ENCODE measurements at places on chromosomes 1 and 21.

DNA sequence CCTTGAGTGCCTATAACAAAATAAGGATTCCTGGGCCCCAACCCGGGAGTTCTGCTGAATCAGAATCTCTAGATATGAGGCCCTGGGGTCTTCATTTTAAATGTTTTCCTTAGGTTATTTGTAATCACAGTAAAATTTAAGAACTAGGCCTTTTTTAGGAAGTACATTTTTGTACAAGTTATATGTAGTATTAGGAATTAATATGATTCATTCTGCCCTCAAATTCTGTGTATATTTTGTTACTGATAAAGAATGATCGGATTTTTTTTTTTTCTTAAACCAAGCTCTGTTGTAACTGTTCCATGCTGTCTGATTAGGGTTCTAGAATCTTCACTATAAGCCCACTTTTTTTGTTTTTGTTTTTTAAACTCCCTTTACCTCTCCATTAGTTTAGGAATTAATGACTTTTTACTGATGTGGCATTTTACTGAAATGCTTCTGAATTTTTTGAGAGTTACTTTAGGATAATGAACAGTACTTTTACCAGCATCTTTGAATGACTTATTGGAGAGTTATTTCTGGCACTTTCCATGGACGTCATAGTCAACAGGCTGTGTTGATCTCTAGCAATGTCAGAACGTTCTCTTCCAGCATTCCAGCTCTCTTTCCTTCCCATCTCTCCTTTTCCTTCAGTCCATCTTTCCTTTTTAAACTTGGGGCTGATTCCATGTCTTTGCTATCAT is 48.3 kb downstream of the CLIC4 start:
- no peak for DNase-seq

DNA sequence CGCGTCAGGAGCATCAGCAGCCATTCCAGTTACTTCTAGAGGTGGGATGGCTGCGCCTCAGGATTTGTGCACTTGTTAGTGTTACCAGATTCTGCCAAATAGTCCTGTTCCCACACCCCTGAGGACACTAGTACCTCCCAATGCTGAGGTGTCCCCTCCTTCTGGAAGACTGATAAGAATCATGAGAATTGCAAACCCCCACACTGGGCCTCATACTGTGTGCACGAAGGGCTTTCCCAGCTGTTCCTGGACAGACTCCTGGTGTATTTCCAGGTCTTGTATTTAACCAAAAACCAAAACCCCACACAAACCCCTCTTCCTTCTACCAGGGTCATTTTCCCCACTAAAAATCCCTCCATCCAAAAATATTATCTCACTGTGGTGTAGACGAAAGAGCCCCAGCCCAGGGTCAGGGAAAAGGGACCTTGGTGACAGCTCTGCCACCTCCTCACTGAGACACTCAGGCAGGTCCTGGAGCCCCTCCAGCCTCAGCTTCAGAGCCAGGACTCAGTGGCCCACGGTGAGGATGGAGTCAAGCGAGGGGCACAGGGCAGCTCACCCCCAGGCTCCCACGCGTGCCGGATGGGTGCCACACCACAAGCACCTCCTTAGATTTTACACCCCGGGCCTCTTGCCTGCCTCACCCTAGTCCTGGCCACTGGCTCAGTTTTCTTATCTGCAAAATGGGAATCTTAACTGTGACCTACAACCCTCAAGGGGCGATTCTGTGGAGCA is 131.4 kb upstream of the RUNX3 start:
- no peak for DNase-seq

DNA sequence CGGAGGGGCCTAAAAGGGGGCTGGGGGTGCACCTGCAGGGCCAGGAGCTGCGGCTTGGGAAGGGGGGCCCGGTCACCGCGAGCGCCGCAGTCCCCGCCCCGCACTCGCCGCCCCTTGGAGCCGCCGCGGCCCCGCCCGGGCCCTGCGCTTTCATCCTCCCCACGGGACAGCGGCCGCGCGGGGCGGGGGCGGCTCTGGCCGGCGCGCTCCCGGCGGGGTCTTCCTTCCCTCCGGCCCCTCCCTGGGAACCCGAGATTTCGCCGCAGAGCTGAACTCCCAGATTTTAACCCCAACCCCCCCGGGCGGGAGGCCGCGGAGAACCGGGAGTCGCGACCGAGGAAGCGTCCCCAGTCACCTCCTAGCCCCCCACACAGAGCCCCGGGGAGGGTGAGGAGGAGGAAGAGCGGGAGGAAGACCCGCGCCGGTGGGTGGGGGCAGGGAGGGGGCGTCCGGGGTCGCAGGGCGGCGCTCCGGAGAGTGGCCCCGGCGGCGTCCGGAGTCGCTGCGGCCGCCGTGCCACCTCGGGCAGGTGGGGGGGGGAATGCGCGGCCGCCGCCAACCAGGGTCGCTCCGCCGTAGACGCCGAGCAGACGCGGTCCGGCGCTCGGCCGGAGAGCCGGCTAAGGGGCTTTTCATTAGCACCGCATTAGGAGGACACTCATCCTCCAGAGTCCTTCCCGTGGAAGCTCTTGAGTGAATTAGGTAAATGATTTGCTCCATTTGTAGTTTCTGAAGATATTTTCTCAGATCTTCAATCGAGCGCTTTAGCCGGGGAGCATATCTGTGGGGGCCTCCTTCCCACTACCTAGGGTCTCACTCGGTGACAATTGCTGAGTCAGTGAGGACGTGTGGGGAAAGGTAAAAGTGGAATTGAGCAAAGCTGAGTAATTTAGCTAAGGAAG is 31.6 kb upstream of the NFIA start:
- DNase-seq: no peak

DNA sequence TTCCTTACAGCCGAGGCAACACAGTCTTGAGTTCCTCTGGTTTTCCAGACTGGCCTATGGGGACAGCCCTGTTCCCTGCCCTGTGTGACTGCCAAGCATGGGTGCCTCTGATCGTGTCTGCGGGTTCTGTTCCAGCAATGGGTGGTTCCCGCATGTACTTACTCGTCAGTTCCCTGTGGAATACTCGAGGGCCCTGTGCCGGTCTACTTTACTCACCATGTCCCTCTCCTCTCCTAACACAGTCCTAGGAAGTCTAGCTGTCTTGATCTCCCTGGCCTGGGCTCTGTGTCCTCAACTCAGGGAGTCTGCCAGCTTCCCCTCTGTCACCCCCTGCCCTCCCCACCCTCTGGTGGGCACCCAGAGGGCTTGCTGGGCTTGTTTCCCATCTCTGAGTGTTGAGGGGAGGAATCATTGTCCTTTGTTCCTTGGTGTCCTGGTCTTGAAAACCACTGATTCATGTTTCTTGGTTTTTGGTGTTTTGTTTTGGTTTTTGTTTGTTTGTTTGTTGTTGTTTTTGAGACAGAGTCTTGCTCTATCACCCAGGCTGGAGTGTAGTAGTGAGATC is 36.0 kb downstream of the TRAPPC10 start:
- no peak for DNase-seq

DNA sequence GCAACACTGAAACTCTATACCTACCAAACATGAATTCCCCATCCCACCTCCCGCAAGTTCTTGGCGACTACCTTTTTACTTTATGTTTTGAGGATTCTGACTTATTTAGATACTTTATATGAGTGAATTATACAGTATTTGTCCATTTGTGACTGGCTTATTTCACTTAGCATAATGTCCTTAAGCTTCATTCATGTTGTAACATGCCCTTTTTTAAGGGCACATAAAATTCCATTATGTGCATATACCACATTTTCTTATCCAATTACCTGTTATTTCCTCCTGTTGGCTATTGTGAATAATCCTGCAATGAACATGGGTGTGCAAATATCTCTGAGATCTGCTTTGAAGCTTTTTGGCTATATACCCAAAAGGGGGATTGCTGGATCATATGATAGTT is 22.0 kb upstream of the CHIT1 start:
- no peak for DNase-seq

- no peak for DNase-seq
Observed at GRCh38 chr1:8711151-8711550, 106.3 kb downstream of the RERE start.

GRCh38 chr1:154743526-154744036 is 126.5 kb downstream of the KCNN3 start:
- no peak for DNase-seq

- DNase-seq: no peak
Observed at GRCh38 chr1:100100202-100100601, 32.5 kb downstream of the SASS6 start.

DNA sequence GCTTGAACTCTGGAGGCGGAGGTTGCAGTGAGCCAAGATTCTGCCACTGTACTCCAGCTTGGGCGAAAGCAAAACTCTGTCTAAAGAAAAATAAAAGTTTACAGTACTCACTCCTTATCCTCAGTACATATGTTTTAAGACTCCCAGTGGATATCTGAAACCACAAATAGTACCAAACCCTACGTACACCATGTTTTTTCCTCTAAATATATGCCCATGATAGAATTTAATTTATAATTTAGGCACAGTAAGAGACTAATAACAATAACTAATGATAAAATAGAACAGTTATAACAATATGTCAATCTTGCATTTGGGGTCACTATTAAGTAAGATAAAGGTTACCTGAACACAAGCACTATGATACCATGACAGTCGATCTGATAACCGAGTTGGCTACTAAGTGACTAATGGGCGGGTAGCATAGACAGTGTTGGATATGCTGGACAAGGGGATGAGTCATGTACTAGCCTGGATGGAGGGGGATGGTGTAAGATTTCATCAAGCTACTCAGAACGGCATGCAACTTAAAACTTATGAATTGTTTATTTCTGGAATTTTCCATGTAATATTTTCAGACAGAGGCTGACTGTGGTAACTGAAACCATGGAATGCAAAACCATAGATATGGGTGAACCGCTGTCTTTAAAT is 43.7 kb downstream of the ST7L start:
- DNase-seq: no peak

DNA sequence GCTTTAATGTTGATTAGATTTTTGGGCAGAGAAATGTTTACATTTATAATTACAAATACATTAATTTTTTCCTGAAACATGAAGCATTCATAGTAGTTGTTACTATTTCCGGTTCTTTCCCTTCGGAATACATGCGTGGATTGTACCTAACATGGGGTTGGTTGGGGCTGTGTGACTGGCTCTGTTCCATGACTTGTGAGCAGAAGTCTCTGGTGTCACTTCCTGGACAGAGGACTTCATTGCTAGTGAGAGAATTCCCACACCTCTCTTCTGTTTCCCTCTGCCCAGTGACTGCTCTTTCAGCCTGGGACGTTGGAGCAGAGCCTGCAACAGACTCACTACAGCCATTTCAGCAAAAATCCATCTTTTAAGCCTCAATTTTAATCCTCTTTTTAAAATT is 231.4 kb downstream of the GRIK1 start:
- no peak for DNase-seq

DNA sequence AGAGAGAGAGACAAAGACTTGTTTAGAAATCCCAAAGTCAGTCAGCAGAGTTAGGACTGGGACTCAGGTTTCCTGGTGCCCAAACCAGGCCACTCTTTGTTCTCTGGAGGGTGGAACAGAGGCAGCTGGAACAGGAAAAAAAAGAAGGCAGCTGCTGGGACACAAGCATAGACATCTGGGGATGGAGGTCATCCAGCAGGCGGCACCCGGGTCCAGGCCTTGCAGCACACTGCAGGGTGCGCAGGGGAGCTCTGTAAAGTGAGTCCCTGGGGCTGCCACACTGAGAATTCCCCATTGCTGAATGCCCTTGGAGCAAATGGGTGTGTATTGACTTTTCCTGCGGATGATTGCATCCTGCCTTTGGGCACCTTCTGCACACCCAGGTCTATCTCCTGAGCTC is 222.9 kb upstream of the CSF3R start:
- no peak for DNase-seq

DNA sequence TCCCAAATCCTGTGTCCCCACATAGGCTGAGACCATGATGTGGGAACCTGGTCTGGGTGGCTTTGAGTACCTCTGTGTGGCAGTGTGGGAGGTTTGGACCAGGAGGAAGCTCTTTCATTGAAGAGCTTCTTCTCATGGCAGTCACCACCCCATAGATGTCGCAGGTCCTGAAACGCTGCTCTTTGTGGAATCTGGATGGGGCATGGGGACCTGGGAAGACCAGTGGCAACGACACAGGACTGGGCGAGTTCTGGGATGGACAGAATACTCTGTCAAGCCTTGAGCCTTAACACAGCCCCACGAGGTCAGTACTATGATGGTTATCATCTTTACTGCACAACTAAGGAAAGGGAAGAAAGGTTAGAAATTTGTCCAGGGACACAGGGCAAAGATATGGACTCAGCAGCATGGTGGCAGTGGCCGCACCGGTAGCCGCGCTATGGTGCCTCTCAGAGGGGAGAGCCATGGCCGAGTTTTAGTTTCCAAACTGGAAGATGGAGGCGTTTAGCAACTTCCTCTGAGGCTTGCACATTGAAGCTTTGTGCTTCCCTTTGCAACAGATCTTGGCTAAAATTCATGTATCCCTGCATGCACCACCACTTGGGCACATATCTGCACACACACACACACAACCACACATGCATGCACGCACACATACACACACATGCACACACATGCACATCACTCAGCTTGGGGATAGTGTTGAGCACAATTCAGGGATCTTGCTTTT is 117.7 kb upstream of the C1orf174 start:
- DNase-seq: no peak

- no peak for DNase-seq
Observed at GRCh38 chr1:52669696-52670095, 28.5 kb downstream of the COA7 start.

DNA sequence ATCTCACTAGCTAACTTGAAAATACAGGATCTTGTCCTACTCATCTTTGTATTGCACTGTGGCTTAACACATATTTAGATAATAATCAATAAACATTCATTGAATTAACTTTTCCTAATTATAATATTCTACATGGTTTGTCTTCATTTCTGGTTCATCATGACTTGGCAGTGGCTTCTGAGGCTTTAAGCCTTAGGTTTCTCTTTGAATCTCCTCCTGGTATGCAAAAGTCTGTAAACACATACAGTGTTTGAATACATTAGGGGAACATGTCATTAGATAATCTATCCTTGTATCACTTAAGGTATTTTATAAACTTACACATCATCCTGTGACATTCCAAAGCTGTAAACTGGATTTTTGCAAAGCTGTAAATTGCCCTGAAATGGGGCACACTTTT is 20.6 kb downstream of the CTSK start:
- no peak for DNase-seq

DNA sequence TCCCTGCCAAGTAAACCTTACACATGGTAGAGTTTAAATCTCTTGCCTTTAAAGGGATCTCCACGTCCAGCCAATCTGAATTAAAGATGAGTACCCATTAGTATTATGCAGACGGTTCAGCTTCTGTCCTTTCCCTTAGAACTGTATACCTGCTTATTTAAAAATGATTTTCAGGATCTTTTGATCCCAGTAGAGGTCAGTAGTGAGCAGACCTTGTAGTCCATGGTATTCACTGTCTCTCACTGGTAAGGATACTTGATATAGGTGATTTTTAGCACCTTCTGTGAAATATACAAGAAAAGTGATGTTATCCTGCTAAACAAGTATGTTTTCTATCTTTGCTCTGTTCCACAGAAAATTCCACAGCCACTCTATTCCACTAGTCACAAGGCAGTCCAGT is 1211.6 kb upstream of the ADGRL4 start:
- DNase-seq: peak; percentile 26

DNA sequence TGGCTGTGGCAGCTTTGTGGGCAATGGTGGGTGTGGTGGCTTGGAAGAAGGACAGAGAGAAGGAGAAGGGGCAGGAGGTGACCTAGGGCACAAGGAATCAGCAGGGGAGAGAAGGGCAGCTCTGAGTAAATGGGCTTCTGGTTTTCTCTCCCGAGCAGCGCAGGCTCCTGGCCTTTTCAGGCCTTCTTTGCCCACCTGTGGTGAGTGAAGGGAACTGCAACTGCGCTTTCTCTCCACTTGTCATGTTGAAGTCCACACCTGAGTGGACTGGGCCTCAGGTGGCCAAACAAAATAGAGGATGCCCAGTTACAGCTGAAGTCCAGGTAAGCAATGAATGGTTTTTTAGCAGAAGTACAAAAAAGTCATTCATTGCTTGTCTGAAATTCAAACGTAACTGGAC is 29.4 kb upstream of the KCNA10 start:
- DNase-seq: peak; percentile 39

- no peak for DNase-seq
Observed at GRCh38 chr1:156268336-156268735, 14.3 kb downstream of the SMG5 start.
